ENCODE measurements at places on chromosomes 3 and 15. TPM values are rescaled to one million over a fixed set of nuclear protein-coding genes. Genes with fewer than 3 reads are reported as not detected.
A peak's percentile ranks its signal among the peaks of the same experiment; 100 is the strongest.

Gene MITF
- total RNA-seq, result 18.1 TPM

Gene TRPM1
- not detected for total RNA-seq

Gene ICE2
- total RNA-seq, result 67.5 TPM

DNA sequence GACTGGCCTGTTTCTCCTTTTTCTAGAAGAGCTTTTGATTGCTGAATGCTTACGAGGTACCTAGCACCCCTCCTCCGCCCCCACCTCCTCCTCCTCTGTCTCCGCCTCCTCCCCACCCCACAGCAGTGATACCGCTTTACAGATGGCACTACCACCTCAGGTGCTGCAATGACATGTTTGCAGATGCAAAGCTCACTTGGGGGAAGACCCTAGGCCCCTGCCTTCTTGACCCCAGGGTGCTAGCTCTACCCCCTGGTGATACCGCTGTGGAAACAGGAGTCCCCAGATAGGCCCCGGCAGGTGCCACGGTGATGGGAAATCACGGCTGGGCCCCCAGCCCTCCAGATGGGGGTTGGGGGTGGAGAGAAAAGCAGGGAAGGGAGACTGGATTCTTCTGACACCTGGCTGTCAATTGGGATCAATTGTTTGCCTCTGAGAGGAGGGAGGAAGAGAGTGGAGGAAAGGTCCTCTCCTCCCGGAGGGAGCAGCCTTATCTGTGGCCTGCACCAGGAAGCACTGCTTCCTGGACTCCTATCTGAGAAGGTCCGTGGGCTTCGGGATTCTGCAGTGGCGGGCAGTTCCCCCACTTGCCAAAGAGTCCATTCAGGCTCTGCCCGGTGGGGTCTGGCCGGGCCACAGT lies 37.6 kb downstream of the DNASE1L3 start:
- no peak for DNase-seq
- H3K36me3 ChIP-seq, result peaks cover 10% of the 10 kb centered on the region
- H3K4me3 ChIP-seq, result no peak overlapping the region
- H3K27me3 ChIP-seq, result no peaks in the 10 kb centered on the region
- H3K27ac ChIP-seq, result no peak overlapping the region

- H3K27me3 ChIP-seq, result no peaks in the 10 kb centered on the region
- peak overlapping the region; percentile 55 for H3K4me3 ChIP-seq
- no peaks in the 10 kb centered on the region for H3K36me3 ChIP-seq
- peaks cover 9% of the 10 kb centered on the region for H3K4me1 ChIP-seq
- H3K27ac ChIP-seq, result peak overlapping the region; percentile 79
Observed at GRCh38 chr3:101827211-101828174, 21.8 kb upstream of the NFKBIZ start.

DNA sequence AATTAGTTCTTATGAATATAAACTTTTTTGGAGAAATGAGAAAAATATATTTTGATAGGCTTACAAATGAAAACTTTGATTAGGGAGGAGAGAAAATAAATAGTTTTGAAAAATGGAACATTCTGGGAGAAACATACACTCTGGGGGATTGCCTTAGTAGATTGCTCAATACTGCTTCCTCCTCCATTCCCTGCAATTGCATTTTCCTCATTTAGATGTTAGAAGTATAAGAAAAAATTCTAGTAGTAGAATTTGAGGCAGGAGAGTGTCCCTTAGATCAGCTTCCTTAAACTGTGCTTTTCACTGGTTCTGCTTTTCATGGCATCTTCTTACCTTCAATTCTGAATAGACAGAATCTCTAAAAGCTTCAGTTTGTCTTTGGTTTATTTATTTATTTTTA lies 46.2 kb upstream of the CTDSPL2 start:
- no peaks in the 10 kb centered on the region for H3K4me1 ChIP-seq
- no peak overlapping the region for H3K4me3 ChIP-seq
- no peak for DNase-seq
- no peaks in the 10 kb centered on the region for H3K36me3 ChIP-seq
- H3K27me3 ChIP-seq, result no peaks in the 10 kb centered on the region

- H3K4me1 ChIP-seq, result peaks cover 4% of the 10 kb centered on the region
- no peak for DNase-seq
- no peak overlapping the region for H3K27ac ChIP-seq
- H3K27me3 ChIP-seq, result no peaks in the 10 kb centered on the region
Observed at GRCh38 chr3:123147754-123148535, 53.8 kb upstream of the SEC22A start.
